Fibroblast of the aortic adventitia (primary cell): ENCODE measurements at places on chromosomes 1 and 21.

DNA sequence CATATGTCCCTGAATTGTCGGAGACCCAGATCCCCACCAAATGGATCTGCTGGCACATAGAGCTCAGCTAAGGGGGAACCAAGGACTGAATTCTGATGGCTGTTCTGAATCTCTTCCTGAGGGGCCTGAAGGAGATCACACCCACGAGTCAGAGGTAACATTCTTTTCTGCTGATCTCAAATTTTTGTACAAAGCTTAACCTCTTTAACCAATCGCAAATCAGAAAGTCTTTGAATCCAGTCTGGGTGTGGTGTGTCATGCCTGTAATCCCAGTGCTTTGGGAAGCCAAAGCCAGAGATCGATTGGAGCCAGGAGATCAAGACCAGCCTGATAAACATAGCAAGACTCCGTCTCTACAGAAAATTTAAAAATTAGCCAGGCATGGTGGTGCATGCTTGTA lies 62.8 kb upstream of the PRRC2C start:
- peak; percentile 52 for DNase-seq

DNA sequence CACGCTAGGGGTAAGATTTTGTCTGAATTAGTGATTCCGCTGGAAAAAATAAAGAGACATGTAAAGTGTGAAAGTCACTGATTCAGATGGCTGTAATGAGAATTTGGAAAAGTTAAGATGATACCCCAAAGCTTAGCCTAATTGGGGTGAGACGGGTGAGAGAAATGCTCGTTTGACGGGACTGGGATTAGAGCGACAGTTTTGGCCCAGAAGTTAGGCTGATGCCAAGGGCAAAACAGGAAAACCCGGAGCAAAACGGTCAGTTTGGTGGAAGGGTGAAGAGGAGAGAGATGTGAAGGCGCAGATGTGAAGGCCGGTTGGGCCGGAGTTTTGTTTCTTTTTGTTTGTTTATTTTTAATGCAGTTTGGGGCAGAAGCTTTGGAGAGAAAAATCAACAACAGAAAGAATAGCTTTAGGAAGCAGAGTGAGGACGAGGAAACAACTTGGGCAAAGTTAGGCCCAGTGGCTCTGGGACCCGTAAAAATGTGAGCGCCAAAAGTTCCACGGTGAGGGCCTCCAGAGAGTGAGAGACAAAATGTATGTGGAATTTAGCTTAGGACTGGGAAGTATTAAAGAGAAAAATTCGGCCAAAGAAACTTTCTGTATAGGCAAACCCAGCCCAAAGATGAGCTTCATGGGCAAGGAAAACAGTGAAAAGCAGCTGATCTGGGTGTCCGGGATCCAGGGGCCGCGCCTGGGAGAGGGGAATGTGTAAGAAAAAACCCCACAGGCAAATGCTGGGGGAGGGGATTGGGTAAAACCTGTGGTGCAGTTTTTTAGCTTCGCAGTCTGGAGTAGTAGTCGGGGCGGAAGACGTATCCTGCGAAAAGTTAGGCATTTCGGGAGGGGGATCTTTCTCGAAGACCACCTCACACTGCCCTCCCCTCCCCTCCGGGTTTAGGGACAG lies 1.2 kb downstream of the DMRTA2 start:
- no peak for DNase-seq

DNA sequence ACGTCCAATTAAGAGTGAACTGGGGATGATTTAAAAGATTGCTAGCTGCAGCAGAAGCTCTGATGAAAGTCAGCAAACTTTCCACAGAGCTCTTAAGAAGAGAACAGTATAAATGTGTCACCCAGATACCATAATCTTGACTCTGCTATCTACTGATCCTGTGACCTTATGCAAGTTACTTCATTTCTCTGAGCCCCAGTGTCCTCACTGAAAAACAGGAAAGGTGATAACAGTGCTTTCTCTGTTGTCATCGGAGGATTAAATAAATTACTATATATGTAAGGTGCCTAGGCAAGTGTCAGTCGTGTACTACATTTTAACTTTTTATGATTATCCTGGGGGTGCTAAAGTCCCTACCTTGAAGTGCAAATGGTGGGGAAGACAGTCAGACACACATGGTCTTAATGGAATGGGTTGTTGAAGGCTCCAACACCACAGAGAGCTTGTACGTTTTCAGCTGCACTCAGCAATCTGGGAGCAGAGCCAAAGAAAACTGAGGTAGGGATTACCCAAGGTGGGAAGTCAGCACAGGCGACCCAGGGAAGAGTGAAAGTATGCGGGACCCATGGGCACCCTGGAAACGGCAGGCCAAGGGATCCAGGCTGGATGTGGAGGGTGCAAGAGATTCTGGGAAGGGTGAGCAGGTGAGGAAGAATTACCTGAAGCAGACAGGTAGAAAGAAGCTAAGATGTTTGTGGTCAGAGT lies 82.8 kb downstream of the DTL start:
- DNase-seq, result peak; percentile 21

DNA sequence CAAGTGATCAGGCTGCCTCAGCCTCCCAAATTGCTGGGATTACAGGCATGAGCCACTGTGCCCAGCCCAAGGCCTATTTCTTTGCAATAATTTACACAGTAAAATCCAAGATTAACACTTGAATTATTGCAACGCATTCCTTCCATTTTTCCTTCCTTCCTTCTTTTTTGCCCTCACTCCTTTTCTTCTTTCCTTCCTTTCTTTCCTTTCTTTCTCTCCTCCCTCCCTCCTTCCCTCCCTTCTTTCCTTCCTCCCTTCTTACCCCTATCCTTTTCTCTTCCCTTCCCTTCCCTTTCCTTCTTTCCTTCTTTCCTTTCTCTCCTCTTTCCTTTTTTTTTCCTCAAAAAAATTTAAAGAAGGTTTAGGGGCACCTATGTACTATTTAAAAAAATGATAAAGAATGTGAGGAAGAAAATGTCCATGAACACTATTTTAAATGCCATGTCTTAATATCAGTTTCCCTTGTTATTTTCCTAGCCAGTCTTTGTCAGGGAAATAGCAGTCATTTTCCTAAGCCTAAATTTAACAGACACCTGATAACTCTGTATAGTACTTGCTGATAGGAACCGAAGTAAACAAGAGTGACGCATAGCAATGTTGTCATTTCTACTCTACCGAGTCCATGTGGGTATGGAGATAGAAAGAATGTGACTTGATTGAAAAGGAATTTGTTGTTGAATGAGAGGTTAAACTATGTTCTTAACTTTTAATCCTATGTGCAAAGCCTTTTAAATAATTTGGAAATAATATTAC lies 79.8 kb upstream of the HMCN1 start:
- no peak for DNase-seq

GRCh38 chr1:41161846-41162245 lies 80.3 kb downstream of the SCMH1 start:
- no peak for DNase-seq
